ENCODE measurements at places on chromosomes 6 and 20. TPM values are rescaled to one million over a fixed set of nuclear protein-coding genes. Genes with fewer than 3 reads are reported as not detected.

The DNAH8 gene
- total RNA-seq: 23.7 TPM

The GINS1 gene
- 14.2 TPM for total RNA-seq

The CNR1 gene
- 4.9 TPM for total RNA-seq

The SLC22A23 gene
- 9.0 TPM for total RNA-seq

The NOTCH4 gene
- 15.2 TPM for total RNA-seq

The BIRC7 gene
- total RNA-seq: 0.24 TPM

The LPA gene
- 7.2 TPM for total RNA-seq

The MUC21 gene
- total RNA-seq: not detected

The RUNX2 gene
- 2.9 TPM for total RNA-seq

The EPHA7 gene
- 7.2 TPM for total RNA-seq

The FKBP1A gene
- total RNA-seq: 122 TPM

The NFATC2 gene
- total RNA-seq: 5.4 TPM

Measured in testis (tissue), 5 donors.